ENCODE measurements at places on chromosomes 1 and 21.

- no peak for DNase-seq
Measured at GRCh38 chr1:41599912-41600311, 115.4 kb upstream of the EDN2 start.

DNA sequence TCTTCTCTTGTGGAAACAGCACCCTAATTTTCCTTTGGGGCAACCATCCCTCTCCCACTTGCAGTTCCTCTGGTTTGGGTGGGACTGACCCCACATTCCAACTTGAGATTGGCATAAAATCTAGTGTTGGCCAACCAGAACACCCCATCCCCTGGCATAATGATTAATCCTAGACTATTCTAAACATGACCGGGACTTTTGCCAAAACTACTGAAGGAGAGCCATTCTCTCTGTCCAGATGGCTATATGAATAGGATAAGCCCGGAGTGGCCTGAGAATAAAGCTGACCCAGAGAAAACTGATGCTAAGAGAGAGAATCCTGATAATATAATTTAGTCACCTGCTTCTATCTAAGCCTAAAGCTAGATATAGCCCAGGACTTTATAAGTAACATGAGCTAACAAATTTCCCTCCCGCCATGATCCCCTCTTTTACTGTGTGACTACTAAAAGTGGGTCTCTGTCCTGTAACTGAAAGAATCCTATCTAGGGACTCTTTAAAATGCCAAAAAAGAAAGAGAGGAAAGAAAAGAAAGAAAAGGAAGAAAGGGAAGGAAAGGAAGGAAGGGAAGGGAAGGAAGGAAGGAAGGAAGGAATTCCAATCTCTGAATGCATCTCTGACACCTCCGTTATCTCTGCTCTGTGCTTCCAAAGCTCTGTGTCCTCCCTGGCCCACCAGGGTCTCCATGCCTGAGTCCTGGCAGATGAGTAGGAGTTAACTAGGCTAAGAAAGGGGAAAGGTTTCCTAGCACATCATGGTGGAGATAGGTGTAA lies 28.0 kb upstream of the NRDC start:
- no peak for DNase-seq

DNA sequence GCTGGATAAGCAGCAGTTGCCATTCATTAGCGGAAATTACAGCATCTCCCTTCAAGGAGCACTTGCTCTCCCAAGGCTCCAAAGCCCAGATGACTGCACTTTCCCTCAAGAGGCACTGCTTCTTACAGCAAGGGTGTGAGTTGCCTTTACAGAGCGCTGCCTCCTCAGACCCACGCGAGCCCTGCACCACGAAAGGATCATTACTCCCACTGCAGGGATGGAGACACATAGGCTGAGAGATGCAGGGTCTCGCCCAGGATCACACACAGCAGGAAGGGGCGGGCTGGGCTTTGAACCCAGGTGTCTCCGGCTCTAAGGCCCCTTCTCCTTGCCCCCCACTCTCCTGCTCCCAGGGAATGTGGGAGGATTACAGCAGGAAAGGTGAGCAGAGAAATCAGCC lies 405.5 kb downstream of the MATN1 start:
- DNase-seq, result no peak

- DNase-seq, result peak; percentile 79
Measured at GRCh38 chr1:203378556-203379245, 27.8 kb upstream of the FMOD start.

DNA sequence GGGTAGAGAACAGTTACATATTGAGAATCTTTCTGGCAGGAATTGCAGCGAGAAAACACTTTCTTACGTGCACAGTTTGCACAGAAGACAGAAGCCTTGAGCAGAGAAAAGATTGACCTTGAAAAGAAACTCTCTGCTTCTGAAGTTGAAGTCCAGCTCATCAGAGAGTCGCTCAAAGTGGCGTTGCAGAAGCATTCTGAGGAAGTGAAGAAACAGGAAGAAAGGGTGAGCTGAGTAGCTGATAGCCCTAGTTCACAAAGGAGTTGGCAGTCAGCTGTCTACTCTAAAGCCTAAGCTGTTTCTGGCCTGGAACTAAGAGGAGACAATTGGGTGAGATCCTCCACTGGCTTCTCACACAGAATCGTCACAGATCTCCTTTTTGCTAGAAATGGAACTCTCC lies 20.3 kb upstream of the SH3BGRL3 start:
- DNase-seq, result no peak

GRCh38 chr1:240005997-240006650 lies 85.6 kb upstream of the FMN2 start:
- no peak for DNase-seq

GRCh38 chr1:206739411-206740076 lies 31.0 kb upstream of the IL19 start:
- DNase-seq, result no peak

DNA sequence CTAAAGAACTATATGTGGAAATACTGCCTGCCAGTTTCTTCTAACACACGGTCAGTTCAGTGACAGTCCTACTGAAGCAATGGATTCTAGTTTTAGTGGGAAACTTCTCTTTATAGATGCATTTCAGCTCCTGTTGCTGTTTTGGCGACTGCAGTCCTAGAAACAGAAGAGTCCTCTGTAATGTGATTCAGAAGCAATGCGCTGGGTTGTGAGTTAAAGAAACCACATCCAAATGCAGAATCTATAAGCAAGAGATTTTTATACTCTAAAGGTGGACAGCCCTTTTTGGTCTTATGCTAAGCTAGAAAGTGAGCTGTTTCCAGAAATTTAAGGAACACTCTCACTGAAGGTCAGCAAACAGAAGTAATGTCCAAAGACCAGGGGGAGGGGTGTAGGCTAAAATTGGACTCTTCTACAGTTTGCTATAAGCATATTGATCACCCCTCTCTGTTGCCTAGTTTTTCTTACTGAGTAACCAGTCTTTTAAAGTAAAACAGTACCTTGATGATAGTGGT lies 30.8 kb downstream of the DUSP10 start:
- DNase-seq, result no peak

GRCh38 chr1:54475357-54475881 lies 69.2 kb upstream of the SSBP3 start:
- peak; percentile 27 for DNase-seq

DNA sequence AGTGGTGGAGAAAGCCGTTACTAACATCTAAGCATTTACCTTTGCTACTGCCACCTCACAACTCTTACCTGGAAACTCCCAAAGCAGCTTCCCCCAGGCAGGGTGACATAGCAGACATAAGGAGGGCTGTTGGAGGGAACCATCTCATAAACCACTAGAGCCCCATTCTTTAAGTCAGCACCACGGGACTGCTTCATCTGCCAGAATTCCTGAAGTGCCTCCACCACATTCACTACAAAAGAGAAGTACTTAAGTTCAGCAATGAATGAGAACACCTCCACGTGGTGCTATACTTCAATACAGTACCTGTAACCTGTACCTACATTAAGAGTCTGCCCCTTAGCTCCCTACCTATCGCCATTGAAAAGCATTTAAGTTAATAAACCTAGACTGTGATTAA lies 10.3 kb downstream of the LIX1L start:
- DNase-seq, result no peak

DNA sequence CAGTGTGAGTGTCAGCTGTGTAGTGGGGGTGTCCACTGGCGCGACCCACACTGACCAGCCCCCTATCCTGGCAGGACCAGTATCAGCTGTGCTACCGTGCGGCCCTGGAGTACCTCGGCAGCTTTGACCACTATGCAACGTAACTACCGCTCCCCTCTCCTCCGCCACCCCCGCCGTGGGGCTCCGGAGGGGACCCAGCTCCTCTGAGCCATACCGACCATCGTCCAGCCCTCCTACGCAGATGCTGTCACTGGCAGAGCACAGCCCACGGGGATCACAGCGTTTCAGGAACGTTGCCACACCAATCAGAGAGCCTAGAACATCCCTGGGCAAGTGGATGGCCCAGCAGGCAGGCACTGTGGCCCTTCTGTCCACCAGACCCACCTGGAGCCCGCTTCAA lies 28.1 kb upstream of the KDM4A start:
- DNase-seq, result no peak

- no peak for DNase-seq
Measured at GRCh38 chr1:88552226-88552625, 131.8 kb upstream of the PKN2 start.

GRCh38 chr1:111743679-111744101 lies 4.5 kb upstream of the INKA2 start:
- DNase-seq, result no peak

DNA sequence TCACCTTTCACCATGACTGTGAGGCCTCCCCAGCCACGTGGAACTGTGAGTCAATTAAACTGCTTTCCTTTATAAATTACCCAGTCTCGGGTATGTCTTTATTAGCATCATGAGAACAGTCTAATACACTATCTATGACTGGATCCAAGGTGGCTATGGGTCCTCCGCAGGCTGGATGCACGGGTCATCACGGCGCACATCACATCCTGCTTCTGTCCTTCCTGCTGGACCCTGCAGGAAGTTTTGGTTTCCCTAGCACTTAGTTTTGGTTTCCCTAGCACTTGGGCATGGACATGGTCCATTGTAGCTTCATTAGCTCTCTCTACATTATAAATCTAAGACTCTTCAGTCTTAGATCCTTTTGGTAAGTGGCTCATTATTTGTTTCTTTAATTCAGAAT lies 14.2 kb upstream of the PHC2 start:
- DNase-seq, result no peak

DNA sequence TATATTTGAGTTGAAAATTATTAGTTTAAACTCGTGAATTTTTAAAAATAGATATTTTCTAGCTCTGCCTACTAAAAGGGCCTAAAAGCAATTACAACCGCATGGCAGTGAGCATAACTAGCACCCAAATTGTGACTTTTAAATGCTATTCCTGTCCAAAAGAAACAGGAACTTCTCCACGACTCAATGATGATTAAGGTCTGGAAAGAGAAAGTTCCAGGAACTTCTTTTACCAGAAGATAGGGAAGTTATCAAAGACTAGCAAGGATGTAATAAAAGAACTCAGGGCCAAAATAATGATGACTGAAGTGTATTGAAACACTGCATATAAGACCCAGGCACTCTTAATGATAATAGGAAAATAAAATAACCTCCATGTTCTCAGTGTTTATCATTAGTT lies 313.0 kb downstream of the PLPP3 start:
- DNase-seq, result no peak

DNA sequence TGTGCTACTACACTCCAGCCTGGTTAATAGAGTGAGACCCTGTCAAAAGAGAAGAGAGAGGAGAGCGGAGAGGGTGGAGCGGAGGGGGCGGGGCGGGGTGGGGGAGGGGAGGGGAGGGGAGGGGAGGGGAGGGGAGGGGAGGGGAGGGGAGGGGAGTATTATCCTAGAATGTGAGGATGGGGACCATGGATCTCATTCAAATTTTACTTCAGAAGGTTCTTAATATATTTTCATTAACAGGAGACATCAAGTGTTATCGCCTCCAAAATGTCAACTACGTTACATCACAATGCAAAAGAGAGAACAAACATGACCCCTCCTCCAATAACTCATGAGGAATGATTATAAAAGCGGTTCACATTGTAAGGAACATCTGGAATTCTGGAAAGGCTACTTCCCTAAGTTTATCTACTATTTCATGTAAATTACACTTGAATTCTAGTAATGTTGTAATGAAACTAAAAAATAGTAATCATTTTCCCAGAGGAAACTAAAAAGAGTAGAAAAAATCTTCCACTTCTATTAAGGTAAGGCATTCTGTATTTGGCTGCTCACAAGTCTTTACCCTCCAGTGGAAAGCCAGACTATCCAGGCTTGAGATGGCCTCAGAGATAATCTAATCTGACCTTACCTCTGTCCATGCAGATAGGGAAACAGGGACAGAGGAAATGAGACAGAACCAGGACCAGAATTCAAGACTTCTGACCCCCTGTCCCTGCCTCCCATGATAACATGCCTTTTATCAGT lies 18.8 kb upstream of the GUCA2A start:
- no peak for DNase-seq

DNA sequence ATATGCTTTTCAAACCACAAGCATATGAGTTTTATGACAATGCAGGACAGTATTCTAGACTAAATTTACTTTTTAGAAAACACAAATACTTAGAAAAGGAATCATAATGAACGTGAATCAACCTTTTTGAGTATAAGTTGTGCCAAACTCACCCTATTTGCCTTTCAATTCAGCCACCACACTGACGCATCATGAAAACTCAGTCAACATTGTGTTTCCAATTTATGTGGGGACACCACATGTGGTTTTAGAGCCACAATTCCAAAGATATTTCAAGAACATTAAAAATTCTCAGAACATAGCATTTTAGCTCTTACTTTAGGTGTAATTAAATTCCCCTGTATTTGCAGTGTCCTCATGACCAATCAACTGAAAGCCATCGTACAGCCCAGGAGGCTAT lies 118.8 kb downstream of the PTBP2 start:
- no peak for DNase-seq

DNA sequence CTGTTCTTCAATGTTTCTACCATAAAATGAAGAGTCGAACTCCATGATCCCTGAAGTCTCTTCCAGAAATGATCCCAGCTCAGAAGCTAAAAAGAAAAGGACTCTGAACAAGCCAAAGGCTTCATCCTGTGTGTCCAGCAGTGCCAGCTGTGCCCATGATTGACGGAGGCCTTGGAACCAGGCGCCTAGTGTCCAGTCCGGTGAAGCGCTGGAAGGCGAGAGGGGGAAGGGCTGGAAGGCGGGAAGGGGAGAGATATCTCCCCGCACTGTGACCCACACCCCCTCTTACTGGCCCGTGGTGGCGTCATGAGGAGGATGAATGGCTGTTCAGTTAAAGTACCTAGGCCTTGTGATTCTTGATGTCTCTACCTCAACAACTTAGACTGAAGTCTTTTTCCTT lies 10.4 kb upstream of the PLEKHA6 start:
- no peak for DNase-seq

DNA sequence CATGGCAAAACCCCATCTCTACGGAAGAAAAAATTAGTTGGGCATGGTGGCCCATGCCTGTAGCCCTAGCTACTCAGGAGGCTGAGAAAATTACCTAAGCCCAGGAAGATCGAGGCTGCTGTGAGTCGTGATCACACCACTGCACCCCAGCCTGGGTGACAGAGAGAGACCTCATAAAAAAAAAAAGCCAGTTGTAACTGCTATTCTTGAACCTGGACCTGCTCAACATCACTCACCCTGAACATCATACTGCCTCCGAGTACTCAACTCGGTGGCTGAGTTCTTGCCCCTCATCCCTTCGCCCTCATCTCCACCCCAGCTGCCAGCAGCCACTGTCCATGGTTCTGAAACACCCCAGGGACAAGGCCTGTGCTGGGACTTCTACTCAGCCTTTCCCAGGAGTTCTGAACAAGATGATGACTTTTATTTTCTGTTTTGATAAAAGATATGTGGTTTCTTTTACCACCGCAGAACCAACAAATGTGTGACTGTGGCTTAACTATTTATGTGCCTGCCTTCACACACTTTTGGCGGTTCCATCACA lies 5.4 kb upstream of the DISP3 start:
- no peak for DNase-seq
